ENCODE measurements at places on chromosomes 2 and 18.

DNA sequence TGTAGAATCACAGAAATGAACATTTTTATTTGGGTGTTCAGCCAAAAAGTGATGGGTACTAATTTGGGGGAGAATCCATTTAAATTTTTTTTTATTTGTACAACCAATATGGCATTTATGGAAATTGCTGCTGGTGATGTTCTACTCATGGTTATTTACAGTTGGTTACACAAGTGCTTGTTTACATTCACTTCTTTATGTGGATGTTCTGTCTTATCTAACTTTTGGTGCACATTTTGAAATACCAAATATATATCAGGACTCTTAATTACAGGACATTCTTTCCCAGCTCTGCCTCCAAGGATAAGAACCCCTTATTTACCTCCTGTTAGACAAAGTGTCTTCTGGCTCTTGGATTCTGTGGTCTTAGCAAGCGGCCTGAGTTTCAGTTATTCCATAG lies 35.2 kb downstream of the NEMP2 start:
- no peak for DNase-seq

GRCh38 chr2:221981912-221982470 lies 316.8 kb downstream of the PAX3 start:
- DNase-seq = no peak

DNA sequence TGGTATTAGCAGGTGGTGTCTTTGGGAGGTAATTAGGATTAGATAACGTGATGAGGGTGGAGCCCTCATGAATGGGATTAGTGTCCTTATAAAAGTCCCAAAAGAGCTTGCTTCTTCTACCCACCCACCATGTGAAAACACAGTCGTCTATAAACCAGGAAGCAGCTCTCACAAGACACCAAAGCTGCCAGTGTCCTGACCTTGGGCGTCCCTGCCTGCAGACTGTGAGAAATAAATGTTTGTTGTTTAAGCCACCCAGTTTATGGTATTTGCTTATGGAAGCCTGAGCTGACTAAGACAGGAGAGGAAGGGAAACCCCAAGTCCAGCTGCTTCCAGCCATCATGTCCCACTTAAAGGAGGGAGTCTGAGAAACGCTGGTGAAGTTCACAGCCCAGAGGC lies 13.6 kb downstream of the ADI1 start:
- no peak for DNase-seq

GRCh38 chr2:119338826-119339561 lies 27.6 kb downstream of the C2orf76 start:
- no peak for DNase-seq

GRCh38 chr2:128062571-128062970 lies 28.4 kb upstream of the UGGT1 start:
- DNase-seq = no peak

DNA sequence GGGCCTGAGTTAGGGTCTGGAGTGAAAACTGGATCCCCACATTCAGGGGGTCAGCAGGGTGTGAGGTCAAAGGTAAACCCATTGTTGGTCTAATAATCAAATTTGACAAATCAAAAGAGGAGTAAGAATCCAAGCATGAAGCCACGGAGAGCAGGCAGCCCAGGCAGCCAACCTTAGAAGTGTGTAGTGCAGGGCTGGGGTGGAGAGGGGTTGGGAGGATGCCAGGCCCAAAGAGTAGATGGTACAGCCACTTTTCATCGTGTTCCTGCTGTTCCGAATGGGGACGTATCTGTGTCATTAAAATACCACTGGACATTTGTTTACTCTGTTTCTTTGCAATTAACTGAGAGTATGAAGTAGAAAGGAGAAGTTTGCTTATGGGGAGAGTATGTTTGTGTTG lies 16.5 kb upstream of the SPTBN1 start:
- no peak for DNase-seq

DNA sequence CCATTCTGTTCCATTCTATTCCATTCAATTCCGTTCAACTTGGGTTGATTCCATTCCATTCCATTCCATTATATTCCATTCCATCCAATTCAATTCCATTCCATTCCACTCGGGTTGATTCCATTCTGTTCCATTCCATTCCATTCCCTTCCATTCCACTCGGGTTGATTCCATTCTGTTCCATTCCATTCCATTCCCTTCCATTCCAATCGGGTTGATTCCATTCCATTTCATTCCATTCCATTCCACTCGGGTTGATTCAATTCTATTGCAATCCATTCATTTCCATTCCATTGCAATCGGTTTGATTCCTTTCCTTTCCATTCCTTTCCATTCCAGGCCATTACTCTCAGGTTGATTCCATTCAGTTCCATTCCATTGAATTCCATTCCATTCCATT lies 1138.4 kb downstream of the RPIA start:
- no peak for DNase-seq

DNA sequence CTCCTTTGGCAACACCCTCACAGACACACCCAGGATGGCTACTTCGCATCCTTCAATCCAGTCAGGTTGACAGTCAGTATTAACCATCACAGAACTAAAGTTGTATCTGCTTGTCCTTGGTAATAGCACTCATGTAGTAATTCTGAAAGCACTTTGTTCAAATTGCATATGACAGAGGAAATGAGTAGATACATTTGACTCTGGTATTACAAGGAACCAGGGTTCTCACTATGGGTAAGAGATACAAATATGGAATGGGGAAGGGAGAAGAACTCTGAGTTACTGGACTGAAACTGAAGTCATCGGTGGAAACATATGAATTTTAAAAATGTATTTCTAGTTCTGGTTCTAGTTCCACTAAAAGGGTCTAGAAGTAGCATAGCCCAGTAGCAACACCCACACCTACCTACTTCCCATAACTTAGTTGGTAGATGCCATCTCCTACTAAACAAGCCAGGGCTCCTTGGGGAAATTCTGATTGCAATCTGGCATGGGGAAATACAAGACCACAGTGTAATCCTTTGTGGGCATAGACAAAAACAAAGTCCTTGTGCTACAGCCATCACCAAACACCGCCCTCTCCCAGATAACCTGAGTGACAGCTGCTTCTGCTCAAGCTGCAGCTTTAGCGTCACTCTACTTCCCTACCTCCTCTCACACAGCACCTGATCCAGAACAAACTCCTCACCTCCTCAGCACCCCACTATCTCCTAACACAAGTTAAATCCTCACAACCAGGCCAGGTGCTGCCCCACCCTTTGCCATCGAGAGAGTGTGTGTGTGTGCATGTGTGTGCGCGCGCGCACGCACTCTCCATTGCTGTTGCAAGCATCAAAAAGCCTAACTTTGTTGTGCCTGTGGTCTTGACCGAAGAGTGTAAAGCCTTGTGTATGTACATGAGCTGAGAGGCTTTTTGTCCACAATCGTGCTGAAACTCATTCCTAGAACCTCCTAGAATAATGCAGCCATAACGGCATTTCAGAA lies 31.4 kb upstream of the CD226 start:
- no peak for DNase-seq

DNA sequence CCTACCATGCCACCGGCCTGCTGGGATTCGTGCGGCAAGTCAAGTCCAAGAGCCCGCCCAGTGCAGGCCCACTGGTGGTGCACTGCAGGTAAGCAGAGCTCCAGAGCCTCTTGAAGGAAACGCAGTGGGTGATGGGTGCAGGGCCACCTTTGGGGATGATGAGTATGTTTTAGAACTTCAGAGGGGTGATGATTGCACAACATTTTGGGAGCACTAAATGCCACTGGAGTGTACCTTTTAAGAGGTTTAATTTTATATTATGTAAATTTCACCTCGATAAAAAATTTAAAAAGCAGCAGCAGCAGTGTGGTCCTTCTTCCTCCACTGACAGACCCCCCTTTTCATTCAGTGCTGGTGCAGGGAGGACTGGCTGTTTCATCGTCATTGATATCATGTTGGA lies 233.1 kb upstream of the RAB12 start:
- DNase-seq = no peak

DNA sequence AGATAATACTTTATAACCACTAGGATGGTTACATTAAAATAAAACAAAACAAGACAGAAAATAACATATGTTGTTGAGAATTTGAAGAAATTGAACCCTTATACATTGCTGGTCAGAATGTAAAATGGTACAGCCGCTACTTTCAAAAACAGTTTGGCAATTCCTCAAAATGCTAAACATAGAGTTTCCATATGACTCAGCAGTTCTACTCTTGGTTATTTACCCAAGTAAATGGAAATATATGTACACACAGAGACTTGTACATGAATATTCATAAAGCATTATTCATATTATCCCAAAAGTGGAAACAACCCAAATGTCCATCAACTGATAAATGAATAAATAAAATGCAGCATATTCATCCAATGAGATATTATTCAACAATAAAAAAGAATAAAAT lies 92.5 kb upstream of the LRATD1 start:
- DNase-seq = no peak

- DNase-seq = no peak
Measured at GRCh38 chr2:120441744-120442471, 96.0 kb downstream of the INHBB start.

DNA sequence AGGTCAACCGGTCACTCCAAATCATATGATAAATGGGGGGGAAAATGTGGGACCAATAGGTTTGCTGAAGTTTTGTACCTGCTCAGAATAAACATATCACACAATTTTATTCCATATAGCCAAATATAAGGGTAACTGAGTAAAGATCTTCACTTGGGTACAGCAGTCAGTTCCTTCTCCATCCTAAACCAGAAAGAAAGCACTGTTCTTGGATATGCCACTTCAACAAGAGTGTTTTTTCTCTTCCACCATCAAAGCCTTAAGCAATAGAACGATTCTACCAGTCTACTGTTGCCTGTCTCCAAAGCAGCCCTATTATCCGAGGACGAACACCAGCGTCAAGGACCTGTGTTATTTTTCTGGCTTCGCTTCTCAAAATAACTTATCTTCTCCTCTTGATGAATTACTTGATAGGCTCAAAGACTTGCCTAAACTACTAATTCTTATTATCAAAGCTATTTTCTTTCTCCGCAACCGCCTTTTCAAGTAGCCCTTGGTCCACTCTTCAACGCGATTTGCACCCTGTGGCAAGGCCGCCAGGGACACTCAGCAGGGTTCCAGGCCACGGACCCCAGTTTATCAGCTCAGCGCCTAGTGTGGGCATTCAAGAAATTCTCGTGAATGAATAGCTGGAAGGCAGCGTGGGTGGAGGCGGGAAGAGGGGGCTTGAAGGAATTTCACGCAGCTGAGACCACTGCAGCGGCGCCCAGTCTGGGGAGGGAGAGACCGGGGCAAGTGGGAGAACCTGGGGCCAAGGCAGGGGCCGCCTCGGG lies 646 bp downstream of the ALS2 start:
- DNase-seq = no peak

DNA sequence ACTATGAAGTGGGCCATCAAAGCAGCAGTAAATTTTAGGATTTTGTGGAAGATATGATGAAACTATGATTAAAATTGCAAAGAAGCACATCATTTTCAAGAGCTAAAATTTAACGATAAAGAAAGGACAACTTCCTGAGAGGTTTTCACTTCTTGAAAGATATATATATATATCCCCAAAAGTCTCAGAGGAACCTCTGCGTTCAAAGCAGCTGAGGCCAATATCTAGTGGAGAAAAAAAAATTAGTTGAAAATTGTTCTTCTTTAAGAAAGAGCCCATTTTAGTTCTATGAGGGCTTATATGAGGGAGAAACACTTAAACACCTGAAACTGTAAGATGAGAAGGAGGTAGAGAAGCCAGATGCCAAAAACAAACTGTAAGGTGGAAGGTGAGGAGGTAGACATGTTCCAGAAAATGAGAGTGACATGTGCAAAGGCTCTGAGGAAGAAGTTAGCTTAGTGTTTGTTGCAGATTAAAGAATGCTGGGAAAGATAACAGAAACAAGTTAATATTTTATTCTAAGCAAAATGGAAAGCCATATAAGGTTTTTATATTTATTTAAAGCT lies 72.9 kb upstream of the VRK2 start:
- DNase-seq = no peak

DNA sequence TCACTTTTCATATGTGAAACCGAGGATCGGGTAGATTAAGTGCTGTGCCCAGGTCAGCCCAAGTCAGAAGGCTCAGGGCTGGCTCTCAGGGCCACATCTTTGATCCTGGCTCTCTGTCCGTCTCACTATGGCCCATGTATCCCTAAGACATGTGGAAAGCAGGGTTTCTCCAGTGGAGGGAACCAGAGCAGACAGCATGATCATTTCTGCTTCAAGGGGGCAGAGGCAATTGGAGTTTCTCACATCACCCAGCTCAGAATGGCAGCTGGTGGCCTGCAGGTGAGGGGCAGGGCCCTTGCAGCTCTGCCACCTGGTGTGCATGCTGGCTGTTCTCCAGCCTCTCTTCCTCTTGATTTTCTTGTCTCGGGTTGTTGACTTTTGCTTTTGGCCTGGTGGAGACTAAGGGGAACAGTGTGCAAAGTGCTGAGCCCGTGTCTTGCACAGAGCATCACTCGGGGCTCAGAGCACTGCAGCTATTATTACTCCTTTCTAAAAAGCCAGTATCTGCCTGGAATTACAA lies 27.0 kb downstream of the LDLRAD4 start:
- DNase-seq = no peak

- DNase-seq = no peak
Measured at GRCh38 chr2:199966976-199967375, 11.6 kb downstream of the MAIP1 start.

DNA sequence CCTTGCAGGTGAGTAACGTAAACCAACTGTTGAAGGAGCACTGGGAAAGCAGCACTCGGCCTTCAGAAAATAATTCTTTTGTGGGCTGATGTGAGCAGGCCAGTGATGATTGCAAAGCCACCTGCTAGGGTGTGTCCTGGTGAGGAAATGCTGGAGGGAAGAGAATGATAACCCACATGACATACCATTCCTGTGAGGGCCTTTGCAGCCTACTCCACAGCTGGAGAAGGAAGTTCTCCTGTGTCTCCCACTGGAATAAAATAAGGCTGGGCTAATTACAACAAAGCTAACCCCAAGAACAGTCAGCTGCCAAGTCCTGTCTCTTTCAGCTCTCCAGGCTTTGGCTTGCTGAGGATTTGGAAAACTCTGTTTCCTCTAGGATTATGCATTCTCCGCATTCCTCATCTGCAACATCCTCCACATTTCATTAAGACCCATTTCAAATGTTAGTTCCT lies 16.7 kb upstream of the DSG1 start:
- DNase-seq = no peak

DNA sequence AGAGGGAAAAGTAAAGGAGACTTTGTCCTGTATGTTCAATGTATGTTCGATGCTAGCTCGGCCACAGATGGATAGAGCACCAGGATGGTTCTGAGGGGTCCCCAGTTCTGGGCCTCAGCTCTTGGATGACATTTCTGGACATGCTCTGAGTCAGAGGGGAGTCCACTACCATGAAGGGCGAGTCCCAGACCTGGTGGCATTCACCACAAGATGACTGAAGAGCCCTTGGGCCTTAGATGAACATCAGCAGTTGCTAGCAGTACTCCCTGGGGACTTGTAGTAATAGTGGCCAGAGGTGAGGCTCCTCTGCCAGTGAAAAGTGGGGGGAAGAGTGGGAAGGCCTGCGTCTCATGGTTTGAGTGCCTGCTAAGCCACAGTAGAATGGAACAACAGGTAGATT lies 109.5 kb downstream of the GRB14 start:
- no peak for DNase-seq

Measured in stimulated activated CD4-positive, alpha-beta T cell treated with anti-CD3 and anti-CD28 coated beads, Interleukin-1b, Interleukin-23, amount 100 ng/mL, for 4 hours (primary cell).